ENCODE measurements at places on chromosomes 2 and 18.

DNA sequence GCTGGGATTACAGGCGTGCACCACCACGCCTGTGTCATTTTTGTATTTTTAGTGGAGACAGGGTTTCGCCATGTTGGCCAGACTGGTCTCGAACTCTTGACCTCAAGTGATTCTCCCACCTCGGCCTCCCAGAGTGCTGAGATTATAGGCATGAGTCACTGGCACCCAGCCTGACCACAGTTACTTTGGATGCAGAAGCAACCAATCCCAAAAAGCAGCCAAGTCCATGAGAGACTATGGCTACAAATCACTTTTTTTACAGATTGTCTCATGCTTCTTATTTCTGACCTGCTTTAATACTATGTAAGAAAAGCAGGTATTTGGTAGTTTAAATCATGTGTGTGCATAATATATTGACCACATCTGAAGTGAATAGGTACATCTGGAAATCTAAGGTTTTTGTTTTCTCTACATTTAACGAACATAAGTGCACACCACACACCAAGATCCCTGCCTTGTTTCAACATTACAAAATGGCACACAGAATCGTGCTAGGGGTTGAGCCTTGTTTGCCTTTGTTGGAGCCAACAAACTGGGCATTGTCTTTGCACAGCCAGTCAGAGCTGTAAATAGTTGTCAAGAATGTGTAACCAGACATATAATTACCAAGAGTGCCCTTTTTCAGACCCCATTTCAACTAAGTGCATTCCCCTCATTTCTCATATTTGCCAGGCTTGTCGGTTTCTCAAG, 18.3 kb upstream of the MAP4K4 start:
- DNase-seq = no peak

GRCh38 chr2:127055786-127056076, 51.2 kb downstream of the BIN1 start:
- no peak for DNase-seq

- no peak for DNase-seq
These were observed 203.6 kb upstream of the GALNT5 start for GRCh38 chr2:157053876-157054275.

GRCh38 chr2:55133467-55134315, 83.4 kb upstream of the RTN4 start:
- peak; percentile 84 for DNase-seq

GRCh38 chr18:267380-267687, 513 bp downstream of the THOC1 start:
- DNase-seq = no peak

GRCh38 chr2:16081316-16082200, 141.2 kb downstream of the MYCN start:
- no peak for DNase-seq

GRCh38 chr2:6864923-6865345, 773 bp downstream of the CMPK2 start:
- DNase-seq = no peak

GRCh38 chr2:12173271-12173942, 427.0 kb downstream of the LPIN1 start:
- no peak for DNase-seq

All from CD4-positive, alpha-beta memory T cell (primary cell).